Posterior vena cava (tissue), 2 donors: ENCODE measurements at places on chromosomes 2 and 18.

GRCh38 chr2:126704434-126705160, 48.6 kb downstream of the GYPC start:
- DNase-seq = peak; percentile 23

GRCh38 chr2:26989156-26989555, 18.7 kb downstream of the MAPRE3 start:
- DNase-seq = no peak

- DNase-seq = peak; percentile 76
These were observed 115.6 kb upstream of the OTOS start for GRCh38 chr2:240255811-240256703.

GRCh38 chr18:33573193-33573592, 4.8 kb upstream of the ASXL3 start:
- no peak for DNase-seq
